ENCODE measurements at places on chromosomes 12 and 14.

- no peak for DNase-seq
These were observed 78.4 kb upstream of the MAX start for GRCh38 chr14:65180725-65181025.

DNA sequence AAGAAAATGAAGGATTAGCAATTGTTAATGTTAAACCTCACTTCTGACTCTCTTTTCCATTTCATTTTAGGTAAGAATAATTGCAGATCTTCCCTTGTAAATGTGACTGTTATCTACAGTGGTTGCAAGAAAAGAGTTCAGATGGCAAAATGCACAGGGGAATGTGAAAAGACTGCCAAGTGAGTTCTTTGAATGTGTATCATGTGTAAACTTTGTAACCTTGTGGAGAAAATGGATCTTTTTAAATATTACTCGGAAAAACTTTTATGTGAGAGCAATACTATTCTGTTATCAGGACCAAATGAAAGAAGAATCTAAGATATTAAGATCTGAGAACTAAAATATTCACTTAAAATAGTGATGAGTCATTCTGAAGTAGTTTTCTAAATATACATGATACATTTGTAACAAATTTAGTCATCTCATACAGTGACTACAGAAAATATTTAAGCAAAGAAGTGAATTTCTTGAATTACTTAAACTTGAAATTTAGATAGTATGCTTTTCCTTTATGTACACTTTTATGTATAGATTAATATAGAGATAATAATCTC, 122.5 kb upstream of the CNTN1 start:
- DNase-seq: no peak

GRCh38 chr12:31999692-32000091, 40.5 kb downstream of the RESF1 start:
- DNase-seq: no peak

GRCh38 chr14:77812028-77812427, 12.1 kb downstream of the ADCK1 start:
- no peak for DNase-seq

GRCh38 chr12:103933237-103933636, 3.0 kb downstream of the HSP90B1 start:
- no peak for DNase-seq

DNA sequence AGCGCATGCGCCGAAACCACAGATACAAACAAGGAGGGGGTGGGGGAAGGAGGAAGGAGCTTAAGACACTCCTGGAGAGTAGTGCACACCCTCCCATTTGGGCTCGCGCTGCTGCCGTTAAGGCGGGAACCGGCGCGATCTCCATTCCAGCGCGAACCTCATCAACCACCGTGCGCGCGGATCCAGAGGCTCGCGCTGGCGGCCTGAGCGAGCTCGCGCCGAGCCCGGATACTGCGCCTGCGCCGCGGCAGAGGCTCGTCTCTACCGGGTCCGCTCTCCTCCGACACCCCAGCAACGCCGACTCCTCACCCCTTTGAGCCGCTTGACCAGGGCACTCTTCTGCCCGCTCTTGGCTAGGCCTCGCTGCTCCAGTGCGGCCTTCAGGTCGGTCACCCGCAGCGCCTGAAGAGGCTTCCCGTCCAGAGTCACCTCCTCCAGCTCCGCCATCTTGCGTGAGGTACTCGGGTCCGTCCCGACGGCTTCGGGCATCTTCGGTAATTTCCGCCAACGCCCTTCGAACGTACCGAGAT, at the start of gene ACIN1:
Gene ACIN1 (minus strand): TSS at position 471 of the 530 bp plus-strand sequence. CDS start 24 bp downstream, at position 447.
- DNase-seq: no peak

DNA sequence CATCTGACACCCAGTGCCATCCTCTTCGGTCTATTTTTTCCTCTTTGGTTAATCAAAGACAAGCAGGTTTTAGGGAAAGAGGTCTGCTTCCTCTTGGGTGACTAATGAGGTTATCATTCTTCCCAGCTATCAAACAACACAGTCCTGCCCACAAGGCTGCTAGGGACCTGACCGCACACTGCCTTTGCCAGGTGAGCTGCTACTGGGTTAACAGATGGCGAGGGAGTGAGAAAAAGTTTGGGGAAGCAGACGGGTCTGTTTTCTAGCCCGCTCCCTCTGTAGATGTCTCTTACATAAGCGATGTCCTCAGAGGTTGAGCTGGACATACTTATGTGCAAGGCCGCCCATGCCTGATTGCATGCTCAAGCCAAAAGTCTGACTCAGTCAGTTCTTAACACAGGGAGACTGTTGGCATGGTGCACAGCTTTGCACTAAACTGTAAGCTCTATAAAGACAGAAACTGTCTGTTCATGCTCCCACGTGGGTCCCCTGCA, 94.1 kb downstream of the SLC15A4 start:
- no peak for DNase-seq

DNA sequence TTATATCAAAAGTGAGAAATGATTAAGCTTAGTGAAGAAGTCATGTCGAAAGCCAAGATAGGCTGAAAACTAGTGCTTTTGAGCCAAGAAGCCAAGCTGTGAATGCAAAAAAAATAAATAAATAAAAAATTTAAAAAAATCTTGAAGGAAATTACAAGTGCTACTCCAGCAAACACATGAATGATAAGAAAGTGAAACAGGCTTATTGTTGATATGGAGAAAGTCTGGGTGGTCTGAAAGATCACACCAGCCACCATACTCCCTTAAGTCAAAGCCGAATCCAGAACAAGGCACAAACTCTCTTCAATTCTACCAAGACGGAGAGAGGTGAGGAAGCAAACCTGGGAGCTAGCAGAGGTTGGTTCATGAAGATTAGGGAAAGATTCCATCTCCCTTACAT, 49.7 kb downstream of the MED13L start:
- DNase-seq: no peak

GRCh38 chr12:69161829-69162228, 77.5 kb upstream of the CPSF6 start:
- peak; percentile 65 for DNase-seq

GRCh38 chr12:114294303-114294685, 111.7 kb downstream of the TBX5 start:
- DNase-seq: no peak

DNA sequence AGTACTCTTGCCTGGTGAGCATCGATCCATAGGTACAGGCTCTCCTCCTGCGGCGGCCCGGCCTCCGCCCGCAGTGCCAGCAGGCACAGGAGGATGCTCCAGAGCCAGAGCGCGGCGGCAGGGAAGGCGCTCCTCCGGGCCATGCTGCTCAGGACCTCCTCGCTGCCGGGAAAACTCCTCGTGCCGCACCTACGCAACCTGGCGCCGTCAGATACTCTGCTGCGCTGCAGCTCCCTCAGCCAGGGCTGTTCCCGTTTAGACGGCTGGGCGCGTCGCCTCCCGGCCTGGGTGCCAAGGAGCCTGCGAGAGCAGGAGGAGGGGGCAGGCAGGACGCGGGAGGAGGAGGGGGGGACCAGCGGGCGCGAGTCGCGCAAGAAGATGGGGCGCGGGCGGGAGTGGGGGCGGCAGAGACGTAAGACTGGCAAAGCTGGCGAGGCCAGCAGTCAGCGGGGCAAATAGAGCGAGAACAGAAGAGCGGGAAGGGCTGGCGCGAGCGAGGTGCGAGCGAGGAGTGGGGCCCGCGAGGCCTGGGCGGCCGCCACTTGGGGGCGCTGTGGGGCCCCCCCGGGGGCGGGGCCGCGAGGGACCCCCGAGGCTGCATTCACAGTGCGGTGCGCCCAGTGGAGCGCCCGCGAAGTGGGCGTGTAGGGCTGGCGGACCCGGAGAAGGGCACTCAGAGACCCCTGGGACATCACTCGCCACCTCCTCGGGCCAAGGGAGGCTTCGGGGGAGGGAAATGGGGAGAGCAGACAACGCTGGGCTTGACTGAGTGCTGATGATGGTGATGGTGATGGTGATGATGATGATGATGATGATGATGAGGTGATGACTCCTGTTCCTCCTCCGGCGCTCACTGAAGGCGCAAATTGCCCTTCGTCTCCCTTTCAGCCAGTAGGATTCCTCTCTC, at the start of gene WIF1:
Gene WIF1 (minus strand): TSS at position 257 of the 907 bp plus-strand sequence. CDS start 114 bp downstream, at position 143.
- no peak for DNase-seq

DNA sequence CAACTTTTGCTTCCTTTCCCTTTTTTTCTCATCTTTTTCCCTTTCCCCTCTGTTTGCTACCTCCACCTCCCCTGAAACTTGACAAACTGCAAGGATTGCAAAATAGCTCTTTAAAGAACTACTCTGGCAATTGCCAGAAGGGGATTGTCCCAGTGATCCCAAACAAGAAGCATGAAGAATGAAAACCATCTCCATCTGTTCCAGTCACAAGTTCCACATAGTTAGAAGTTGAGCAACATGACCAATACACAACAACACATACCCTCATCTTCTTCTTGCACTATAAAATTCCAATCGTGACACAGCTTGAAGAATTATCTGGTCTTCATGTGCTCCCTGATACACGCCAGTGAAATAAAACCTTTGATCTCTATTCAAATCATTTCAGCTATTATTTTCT, 93.7 kb upstream of the USP15 start:
- DNase-seq: no peak

DNA sequence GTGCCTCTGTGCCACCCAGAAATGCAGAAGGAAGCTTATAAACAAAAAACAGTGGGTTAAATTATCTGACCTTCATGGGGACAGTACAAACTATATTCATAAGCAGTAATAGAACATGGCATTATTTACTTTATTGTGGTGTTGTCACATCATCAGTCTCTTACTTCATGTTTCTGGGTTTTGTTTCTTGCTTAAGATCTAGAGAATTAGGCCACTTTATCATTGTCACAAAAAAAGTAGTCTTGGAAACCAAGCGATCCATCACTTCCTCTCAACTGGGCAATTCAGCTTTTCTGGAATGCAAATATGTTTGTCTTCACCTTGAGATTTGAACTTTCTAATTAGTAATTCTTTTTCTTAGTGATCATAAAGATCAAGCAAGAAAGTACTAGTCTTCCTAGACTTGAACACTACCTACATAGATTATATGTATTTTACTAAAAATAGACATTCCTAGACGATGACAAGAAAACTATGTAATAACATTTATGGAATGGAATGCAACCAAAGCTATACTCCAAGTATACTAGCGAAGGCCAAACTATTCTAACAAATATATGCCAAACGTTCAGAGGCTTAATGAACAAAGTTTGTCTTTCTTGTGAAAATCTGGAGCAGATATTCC, 363.4 kb downstream of the DAD1 start:
- no peak for DNase-seq

DNA sequence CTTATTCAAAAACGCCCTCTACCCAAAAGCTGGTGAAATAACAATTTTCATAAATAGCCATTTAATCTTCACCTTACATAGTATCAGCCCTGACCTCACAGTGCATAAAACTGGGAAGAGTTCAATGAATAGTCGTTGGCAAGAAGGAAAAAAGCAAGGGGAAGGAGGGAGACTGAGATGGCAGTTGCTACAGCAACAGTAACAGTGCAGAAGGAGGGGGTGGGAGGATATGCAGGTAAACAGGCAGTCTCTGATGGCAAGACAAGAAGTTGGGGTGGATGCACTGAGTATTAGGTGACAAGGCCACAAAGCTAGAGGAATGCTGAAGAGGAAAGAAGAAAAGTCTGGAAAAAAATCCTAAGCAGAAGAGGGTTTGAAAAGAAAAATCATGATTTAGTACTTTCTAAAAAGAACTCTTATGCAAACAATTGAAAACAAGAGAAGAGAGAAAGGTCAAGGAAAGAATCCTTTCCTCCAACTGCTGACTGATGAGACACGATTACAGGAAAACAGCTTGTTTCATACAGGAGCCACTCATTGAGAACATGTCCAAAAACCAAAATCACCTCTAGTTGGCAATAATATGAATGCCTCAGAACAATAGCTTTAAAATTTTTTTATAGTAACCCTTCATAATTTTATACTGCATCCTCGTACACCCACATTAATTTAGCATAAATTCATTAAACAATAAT, 56.0 kb downstream of the DCAF5 start:
- no peak for DNase-seq

DNA sequence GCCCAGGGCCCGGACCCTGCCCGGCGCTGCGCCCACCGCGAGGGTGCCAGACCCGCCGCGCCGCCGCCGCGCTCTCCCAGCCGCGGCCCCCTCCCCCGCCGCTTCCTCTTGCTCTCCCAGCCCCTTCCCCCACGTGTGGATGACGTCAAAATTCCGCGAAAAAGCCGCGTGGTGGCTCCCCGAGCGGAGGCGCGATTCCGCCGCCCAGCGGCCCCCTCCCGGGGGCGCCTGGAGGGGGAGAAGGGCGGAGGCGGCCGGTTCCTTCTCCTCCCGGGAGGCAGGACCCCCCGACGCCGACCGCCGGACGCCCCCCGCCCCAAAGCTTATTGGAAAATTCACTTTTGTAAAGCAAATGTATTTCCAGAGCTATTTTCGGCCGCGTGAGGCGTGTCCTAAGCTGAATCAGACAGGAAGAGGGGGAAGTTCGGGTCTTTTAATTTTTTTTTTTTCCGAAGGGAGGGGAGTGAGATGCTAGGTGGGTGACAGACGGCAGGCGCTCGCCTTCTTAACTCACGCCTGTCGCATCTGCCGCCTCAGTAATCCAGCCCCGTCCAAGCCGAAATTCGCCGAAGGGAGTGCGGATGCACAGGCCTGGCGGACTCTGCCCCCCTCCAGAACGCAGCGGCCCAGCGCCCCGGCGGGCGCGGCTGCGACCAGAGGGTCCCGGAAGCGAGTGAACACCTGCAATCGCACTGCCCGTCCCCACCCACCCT, 4.1 kb upstream of the CCND2 start:
- peak; percentile 91 for DNase-seq

GRCh38 chr12:111046896-111047295, 126.5 kb upstream of the MYL2 start:
- no peak for DNase-seq

GRCh38 chr14:95360828-95361227, 41.1 kb upstream of the CLMN start:
- DNase-seq: no peak

- DNase-seq: no peak
These were observed 287.0 kb upstream of the FKBP4 start for GRCh38 chr12:2507814-2508213.

DNA sequence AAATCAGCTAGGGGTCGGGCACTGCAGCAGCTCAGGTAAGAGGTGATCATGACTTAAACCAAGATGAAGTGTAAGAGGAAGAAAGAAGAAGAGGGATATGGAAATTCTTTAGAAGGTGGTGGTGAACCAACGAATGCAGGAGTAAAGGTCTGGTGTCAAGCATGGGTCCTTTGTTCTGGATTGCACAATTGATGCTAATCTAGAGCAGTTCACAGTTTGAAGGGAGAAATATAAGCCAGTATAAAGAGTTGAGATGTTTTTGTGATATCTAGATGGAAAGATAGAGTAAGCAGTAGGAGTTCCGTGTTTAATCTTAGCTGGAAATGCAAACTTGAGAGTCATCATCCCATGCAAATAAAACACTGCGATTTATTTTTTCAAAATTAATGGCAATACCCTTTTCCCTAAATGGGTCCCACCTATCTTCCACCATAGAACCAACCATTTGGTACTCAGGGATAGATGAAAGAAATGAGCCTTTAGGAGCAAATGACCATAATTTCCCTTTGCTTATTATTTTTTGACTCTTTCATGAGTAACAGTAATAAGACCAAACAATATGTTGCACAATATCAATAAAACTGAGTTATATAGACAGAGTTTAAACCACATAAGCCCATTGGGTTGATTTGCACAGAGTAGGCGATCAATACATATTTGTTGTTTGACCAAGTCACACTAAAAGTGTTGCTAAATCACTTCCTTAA, 15.0 kb upstream of the MGP start:
- no peak for DNase-seq

GRCh38 chr14:65177551-65177950, 75.2 kb upstream of the MAX start:
- no peak for DNase-seq

GRCh38 chr14:22002860-22003284, 329.3 kb upstream of the OR4E1 start:
- peak; percentile 73 for DNase-seq
